Mesenteric fat pad (tissue), 1 donor: ENCODE measurements at places on chromosomes 3 and 15. TPM values are rescaled to one million over a fixed set of nuclear protein-coding genes. Genes with fewer than 3 reads are reported as not detected.

The PROK2 gene
- total RNA-seq, result 9.8 TPM

The MRPL3 gene
- total RNA-seq, result 74.6 TPM

The MNS1 gene
- total RNA-seq, result 0.77 TPM

The RBMS3 gene
- total RNA-seq, result 127 TPM

The ZPLD1 gene
- not detected for total RNA-seq

The GOLGA6L7 gene
- not detected for total RNA-seq
